ENCODE measurements at places on chromosomes 2 and 18.

DNA sequence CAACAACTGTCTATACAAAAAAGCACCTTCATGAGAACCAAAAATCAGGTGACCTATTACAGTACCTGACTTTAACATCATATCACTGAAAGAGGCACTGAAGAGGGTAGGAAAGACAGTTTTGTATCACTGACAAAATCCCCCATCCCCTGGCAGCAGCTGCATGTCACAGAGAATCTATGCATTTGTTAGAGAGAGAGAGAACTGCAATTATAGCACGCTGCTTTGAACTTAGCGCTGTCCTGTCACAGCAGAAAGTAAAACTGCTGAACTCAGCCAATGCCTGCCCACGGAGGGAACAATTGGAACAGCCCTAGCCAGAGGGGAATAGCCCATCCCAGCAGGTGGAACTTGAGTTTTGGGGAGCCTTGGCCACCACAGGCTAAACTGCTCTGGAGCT is 75.1 kb upstream of the NOL4 start:
- DNase-seq: no peak

DNA sequence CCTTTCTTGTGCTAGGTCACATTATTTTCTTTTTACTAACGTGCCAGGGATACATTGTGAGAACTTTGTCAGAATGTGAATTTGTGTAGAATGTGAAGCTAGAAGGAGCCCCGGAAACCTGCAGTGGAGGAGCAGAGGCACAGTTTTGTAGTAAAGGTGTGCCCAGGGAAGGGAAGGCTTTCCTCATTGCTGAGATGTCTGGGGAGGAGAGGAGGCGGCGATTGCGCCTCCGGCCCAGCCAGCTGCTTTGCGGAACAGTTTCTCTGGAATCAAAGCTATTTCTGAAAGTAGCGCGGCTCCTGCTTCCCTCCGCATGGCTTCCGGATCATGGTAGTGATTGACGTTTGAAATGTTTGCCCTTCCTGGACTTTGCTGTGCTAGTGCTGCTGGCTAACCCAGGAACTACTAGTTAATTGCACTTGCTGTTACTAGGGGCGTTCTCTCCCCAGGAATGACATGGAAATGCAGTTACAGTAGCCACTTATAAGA is 83.1 kb upstream of the RBM44 start:
- DNase-seq: no peak

- DNase-seq: no peak
These were observed 249.3 kb downstream of the ZNF521 start for GRCh38 chr18:25102662-25103061.

DNA sequence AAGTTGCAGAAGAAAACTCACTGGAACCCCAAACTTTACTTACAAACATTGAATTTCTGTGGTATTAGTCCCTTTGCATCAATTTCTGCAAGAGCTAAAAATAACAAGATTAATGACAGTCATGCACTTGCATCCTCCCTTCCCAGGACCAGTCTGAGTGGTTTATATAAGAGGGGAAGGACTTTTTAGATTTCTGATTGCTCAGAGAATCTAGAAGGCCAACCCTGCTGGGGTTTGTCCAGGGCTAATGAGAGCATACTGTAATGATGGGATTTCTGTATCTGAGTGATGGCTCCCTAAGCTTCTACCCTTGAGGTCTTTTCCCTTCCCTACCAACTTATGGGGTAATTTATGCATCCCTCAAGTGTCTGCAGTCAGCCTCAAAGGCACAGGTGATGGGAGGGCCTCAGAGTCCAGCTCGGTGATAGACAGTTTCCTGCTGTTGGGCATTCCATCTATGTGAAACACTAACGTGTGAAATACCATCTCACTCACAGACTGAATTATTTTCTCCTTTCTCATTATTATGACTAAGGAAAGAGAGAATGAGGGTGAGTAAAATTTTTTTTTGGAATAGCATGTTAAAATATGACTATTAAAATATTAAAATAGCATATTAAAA is 556.3 kb downstream of the RIT2 start:
- DNase-seq: no peak

GRCh38 chr2:28683100-28683706 is 68.4 kb upstream of the PPP1CB start:
- DNase-seq: peak; percentile 76

- DNase-seq: no peak
These were observed 2021.1 kb upstream of the CELF4 start for GRCh38 chr18:39586741-39587140.

- no peak for DNase-seq
These were observed 13.3 kb downstream of the SERTAD2 start for GRCh38 chr2:64640153-64641044.

DNA sequence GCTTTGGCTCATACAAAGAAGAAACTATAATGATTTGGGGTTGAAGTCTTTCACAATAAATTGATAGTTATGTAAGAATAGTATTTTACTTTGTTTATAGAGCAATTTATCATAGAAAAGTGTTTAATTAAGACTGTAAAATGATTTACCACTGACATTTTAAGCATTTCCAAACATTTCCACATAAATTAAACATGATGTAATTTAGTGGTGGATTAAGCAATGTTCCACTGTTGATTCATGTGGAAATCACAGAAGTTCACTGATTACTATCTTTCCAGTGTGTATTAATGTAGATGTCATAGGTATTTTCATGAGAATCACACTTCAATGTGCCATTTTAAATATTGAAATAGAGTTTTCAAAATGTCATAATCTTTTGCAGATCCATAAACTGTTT is 40.1 kb upstream of the GRB14 start:
- no peak for DNase-seq

- no peak for DNase-seq
These were observed 51.3 kb upstream of the ZNF397 start for GRCh38 chr18:35189510-35189909.

- DNase-seq: no peak
These were observed 244.9 kb upstream of the ZSWIM2 start for GRCh38 chr2:187093771-187094412.

GRCh38 chr18:77528872-77529271 is 279.2 kb downstream of the GALR1 start:
- no peak for DNase-seq

DNA sequence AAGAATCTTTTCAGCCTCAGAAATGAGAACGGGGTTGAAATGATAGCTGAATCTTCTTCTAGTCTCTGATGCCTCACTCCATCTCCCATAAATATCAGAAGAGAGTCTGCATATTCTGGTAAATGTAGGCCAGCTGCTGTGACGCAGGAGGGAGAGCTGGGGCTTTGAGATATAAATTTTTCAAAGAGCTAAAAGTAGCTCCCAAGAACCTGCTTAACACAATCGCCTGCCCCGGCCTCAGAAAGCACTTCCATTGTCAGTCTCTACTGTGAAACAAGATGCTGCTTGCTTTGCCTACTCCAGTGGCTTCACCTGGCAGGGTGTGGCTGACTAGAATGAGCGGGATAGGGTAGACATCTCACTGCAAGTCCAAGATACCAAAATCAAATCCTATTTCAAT is 105.0 kb upstream of the CCDC150 start:
- no peak for DNase-seq

GRCh38 chr18:240175-240574 is 27.7 kb downstream of the THOC1 start:
- no peak for DNase-seq

DNA sequence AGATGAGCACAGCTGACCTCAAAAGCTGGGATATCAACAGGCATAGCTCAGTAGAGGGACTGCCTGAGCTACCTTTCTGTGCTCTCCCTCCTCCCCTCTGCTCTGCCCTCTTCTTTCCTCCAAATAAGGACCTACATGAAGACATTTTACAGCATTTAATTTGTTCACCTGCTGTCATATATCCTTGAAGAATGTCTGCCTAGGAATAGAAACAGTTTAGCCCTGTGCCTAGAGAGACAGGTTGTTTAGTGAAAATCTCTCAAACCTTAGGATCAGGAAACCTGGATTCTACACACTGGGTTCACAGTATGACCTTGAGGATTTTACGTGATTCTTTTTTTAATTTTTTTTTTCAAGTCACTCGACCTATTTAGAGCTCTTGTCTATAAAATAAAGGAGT is 213.0 kb upstream of the SETBP1 start:
- no peak for DNase-seq

DNA sequence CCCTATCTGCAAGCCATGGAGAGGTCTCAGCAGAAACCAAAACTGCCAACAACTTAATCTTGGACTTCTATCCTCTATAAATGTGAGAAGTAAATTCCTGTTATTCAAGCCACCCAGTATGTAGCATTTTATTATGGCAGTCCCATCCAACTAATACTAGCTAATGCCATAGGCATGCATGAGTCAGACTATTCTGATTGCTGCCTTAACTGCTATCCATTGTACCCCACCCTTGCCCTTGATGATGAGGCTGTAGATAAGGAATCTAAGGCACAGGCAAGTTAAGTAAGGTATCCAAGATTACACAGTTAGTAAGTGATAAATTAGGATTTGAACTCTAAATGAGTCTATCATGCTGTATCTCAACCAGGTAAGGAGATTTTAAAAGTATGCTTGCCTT is 223.0 kb downstream of the UBE2E3 start:
- no peak for DNase-seq

DNA sequence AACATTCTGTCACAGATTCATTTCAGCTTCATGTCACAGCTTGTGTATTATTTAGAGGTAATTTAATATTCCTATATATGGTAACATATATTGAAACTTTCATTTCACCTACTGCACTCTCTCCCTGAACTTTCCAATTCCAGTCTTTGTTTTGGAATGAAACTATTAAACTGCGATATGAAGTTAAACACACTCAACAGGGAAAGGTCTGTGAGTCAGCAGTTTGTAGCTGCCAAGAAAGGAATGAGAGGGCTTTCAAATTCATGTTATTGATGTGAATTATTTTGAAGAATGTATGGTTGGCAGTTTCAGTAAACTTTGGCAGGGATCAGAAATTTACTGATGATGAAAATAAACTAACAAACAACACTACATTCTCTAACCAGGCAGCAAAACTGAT is 148.3 kb downstream of the HNMT start:
- DNase-seq: no peak

DNA sequence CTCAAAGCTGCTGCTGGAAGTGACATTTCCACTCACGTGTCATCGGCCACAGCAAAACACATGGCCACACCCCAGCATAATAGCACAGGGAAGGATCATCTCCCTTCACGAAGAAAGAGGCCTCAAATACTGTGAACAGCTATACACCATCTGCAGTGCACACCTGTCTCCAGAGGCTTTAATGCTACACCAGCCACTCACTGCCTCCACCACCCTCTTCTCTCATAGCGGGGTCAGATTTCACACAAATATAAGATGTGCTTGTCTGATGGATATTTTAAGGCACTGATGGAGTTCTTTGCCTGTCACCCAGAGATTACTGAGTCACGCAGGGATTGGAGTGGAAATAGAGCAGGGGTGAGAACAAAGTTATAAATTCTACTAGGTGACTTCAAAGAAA is 374.0 kb downstream of the ZNF516 start:
- DNase-seq: no peak

- no peak for DNase-seq
These were observed 9.9 kb upstream of the TMEM37 start for GRCh38 chr2:119421741-119422140.

- no peak for DNase-seq
These were observed 7.3 kb downstream of the SPR start for GRCh38 chr2:72894514-72894913.

DNA sequence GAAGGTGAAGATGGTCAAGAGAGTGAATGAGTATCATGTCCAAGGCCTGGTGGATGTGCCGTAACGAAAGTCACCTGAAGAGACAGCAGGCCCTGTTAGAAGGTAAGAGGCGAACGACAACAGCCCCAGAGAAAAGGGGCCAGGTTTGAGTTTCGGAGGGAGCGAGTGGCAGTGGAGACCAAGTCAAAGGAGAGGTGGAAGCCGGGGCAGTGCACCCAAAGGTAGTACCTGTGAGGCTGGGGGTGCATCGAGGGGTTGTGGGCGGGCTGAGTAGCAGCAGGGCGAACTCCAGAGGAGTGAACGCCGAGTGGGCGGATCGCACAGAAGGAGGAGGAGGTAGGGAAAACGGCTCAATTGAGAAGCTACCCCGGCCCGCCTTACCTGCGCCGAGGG is 358 bp downstream of the USP37 start:
- DNase-seq: no peak

- DNase-seq: no peak
These were observed 89.0 kb upstream of the DLGAP1 start for GRCh38 chr18:4544142-4544541.

GRCh38 chr18:10010611-10011015 is 96.8 kb downstream of the VAPA start:
- DNase-seq: no peak

- peak; percentile 80 for DNase-seq
These were observed 762 bp downstream of the INO80C start for GRCh38 chr18:35497027-35497369.

GRCh38 chr2:148124271-148124670 is 103.4 kb downstream of the MBD5 start:
- DNase-seq: no peak

GRCh38 chr2:155100261-155100660 is 401.8 kb downstream of the KCNJ3 start:
- no peak for DNase-seq

DNA sequence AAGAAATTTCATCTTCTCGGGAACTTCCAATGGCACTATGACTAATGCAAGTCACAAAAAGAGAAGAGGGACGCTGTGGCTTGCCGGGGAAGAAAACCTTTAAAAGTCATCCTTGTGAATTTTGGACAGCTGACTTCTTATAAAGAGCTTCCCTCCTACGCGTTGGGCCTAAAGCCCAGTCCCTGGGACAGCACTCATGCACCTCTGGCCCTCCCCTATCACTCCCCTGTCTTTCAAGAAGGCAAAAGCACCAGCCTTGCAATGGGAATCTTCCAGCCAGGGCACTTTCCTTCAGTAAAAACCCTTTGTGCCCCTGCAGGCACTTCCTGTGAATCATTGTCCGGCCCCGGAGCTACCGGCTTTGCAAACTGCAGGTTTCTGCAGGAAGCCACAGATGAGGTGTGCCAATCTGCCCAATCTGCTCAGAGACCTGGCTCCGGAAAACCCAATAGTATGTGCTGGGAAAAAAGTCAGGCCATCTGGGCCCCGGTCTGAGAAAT is 7.1 kb downstream of the MREG start:
- DNase-seq: no peak

DNA sequence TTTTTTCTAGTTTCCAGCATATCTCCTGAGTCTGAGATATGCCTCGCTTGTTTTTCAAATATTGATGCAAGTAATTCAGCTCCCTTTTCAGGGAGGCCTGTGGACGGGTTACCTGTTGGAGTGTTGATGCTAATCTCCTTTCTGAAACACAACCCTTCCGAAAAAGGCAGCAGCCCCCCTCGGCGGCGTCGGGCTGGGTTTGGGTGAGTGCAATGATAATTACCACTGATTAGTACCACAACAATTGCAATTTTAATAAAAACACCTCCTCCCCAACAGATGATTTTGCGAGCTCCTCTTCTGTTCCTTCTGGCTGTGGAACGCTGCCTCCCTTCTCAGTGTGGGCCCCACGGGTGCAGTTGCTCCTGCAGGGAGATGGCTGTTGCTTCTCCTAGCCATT is 66.3 kb downstream of the PTGR3 start:
- no peak for DNase-seq

DNA sequence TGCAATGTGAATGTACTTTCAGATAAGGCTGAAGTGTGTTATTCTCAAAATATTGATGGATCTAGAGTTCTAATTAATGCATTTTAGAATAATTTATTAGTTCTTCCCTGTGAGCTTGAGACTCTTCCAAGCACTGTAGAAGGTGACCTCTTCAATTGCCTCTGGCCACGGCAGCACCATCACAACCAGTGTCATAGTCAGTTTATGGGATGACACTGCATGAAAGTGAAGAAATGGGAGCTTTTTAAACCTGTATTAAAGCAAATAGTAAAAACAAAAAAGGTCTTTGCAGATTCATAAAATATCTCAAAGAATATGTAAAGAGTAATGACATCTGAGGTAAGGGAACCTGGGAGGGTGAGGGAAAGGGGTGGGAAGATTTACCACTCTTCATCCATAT is 52.0 kb downstream of the OXER1 start:
- no peak for DNase-seq

Measured in NCI-H1092 treated with DMSO at 0.1 percent for 48 hours (cell line).